ENCODE measurements at places on chromosomes 12 and 14.
A peak's percentile ranks its signal among the peaks of the same experiment; 100 is the strongest.

- DNase-seq: no peak
Observed at GRCh38 chr12:69844836-69845235, 19.8 kb downstream of the MYRFL start.

DNA sequence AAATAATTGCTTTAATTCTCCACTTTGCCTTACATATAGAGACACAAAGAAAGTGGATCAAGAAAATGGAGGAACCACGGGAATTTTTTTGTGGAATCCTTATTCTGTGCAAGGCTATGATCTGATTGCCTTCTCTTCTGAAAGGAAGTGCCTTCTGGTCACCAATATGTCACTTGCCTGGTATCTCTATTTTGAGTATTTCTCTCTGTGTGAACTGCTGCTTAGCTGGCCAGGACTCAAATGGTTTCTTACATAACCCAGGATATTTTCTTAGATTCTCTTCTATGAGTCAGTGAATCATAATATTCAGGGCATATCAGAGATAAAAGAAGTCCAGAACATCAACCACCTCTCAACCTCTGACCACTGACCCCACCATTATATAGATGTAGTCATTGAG is 156.1 kb downstream of the DIO2 start:
- no peak for DNase-seq

DNA sequence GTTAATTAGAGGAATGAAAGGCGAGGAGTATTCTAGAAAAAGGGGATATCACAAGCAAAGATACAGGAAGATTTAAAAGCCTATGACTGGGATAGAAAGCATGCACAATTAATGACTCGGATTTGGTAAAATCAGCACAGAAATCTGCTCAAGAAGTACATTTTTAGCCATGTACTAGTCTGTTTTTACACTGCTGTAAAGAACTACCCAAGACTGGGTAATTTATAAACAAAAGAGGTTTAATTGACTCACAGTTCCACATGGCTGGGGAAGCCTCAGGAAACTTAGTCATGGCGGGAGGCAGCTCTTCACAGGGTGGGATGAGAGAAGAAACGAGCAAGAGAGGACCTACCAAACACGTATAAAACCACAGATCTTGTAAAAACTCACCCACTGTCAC is 716.3 kb upstream of the MDGA2 start:
- DNase-seq: no peak

- no peak for DNase-seq
Observed at GRCh38 chr12:26461776-26462175, 266.4 kb downstream of the SSPN start.

DNA sequence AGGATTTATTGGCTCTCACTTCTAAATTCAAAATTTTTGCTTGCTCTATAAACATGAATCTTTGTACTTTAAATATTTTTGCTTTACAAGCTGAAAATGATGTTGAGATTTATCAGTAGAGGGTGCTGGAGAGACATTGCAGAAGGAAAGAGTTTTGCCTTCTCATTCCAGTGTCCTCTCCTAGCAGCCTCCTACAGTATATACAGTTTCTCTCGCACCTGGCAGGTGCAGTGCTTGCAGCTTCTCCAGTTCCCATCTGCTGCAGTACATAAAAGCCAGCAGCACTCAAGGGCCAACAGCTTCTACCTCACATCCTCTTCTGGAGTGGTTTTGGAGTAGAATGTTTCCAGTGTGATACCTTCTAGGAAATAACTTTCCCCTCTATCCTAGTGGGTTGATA is 601.8 kb upstream of the ATXN7L3B start:
- DNase-seq: peak; percentile 5

DNA sequence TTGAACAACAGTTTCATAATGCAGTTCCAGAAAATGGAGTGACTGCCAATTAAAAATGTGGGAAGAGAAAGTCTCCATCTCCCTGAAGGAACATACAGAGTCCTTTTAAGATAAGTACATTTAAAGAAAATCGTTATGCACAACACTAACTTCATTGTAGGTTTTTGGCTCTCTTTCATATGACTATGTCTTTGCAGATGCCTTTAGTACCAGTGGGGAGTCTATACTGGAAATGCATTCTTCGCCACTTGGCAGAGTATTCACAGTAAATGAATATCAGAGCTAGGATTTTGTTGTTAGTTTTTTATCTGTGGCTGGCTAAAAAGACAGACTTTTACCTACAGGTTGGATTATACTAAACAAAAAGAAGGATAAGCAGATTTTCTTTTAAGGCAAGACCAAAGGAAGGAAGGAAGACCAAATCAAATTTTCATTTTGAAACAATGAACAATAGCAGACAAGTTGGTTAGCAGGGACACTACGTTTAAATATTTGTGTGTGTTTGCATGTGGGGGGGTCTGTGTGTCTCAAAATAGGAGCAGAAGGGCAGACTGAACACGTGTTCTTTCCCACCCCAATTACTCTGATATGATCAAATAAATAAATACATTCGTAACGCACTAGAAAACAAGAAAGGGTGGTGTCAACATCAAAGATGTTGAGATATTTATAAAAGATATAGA is 124.5 kb downstream of the BTG1 start:
- peak; percentile 86 for DNase-seq

DNA sequence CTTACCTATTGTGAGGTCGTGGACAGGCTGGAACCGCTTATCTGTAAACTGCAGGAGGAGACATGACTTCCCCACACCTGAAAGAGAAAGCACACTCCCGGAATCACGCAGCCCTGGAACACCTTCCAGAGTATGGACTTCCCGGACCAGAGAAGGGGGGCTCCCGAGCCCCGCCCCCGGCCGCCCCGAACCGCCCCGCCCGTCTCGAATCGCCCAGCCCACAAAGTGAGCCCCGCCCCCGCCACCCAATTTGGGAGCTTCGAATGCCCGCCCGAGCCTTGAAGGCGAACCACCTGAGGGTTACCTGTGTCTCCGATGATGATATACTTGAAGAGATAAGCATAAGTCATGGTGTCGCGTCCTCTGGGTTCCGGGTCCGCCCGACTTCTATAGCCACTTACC is 235 bp downstream of the RAB2B start:
- no peak for DNase-seq

- no peak for DNase-seq
Observed at GRCh38 chr14:96189281-96189711, 15.3 kb upstream of the BDKRB2 start.
